Liver (tissue), 10 donors: ENCODE measurements at places on chromosomes 4 and X.

DNA sequence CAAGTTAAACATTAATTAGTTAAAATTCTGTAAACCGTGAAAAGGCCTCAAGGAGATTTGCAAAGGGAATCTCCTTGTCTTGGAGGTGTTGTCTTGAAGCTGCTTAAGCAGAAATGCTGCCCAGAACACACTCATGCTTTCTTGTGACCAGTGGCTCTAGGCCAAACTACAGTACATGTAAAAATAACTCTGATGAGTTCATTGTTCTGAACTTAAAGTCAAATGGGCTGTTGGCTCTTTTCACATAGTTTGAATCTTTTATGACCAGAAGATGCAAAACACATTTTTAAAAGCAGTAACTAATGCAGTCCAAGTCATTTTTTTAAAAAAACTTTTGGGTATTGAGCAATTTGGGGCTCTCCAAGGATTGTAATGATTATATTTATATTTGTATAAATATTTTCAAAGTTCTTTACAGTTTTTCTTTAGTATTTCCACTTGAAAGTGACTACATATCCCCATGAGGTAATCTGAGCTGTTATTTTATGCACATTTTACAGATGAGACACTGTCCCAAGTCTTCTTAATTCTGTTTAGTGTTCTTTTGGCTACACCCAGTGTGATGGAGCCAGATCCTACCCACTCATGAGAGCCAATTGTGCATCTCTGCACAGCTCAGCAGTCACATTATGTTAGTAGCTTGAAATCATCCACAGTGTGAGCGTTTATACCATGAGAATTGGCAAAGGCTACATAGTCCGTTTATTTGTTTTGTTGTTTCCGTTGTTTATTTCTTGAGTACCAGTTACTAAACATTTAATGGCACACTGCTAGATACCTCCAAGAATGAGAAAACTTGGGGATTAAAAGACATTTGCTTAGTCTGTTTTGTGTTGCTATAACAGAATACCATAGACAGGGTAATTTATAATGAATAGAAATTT, 112.8 kb upstream of the ATXN3L start:
- no peak for DNase-seq

GRCh38 chrX:95427389-95427788, 1257.3 kb upstream of the DIAPH2 start:
- no peak for DNase-seq

DNA sequence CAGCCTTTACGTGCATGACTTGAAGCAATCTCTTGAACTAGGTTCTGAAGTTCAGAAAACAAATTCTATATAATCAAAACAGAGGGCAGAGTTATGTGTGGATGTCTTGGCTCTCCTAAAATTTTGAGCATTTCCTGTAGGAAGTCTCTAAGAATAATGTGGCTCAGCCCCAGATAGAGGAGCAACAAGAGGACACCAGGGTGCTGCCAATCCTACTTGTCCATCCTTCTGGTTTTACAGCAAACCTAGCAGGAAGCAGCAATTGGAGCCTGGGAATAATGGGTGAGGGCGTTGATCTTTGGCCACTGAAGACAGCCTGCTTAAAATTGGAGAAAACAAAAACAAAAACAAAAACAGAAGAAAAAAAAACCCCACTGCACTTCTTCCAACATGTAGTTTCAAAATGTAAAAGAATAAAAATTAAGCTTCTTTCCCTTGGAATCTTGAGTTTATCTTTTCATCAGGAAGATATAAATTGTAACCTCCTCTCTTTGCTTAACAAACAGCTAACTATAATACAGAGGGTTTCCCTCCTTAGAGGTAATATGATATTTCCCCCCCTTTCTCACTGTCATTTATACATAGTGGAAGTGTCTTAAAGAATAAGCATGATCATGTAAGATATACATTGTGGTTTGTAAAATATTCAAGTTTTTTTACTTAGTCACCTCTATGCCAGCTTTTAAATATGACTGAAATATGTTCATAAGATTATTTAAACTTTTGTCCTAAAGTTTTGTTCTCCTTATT, 130.6 kb downstream of the FBXO8 start:
- no peak for DNase-seq

DNA sequence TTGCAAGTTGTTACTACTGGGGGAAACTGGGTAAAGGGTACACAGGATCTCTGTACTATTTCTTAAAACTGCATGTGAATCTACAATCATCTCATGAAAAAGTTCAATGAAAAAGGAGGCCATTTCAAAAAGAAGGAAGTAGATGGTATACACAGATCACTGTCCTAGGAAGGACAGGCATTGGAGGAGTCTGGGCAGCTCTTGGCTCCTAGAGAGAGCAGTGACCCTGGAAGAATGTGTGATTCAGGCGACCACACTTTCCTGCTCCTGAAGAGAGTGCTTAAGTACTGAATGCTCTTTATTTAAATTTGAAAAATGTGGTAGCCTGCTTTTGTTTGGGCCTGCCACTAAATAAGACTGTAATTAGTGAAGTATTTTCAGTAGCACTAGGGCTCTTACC, 318.1 kb upstream of the CASK start:
- DNase-seq = no peak

GRCh38 chrX:16700734-16701133, 11.7 kb downstream of the CTPS2 start:
- DNase-seq = no peak

DNA sequence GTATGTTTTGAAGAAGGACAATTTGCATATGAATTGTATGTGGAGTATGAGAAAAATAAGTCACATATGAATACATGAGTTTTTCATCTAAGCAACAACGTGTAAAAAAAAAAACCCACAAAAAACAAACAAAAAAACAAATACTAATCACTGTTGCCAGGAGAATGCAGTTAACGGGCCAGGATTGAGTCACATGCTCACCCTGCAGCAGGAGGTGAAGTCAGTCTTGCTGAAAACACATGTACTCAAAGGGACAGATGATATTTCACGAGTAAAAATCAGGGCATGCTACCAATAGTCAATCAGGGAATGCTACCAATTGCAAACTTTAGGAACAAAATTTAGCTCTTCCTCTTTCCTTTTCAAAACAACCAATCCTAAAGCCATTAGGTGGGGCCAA, 10.4 kb upstream of the DCLK2 start:
- no peak for DNase-seq

DNA sequence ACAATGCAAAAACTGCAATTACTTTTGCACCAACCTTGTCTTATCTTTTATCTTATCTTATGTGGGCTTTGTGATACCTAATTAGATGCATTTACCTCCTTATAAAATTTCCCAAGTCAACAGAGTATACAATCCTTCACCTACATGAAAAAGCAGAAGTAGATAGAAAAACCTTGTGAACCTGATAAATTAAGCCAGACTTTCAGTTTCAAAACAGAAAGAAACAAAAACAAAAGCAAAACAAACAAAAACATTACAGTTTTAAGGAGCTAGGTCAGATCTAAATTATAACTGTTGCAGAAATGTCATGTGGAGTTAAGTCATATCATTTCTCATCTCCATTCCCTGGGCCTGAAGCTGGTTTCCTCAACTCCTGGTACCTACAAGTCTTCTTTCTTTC, 24.9 kb upstream of the CXXC4 start:
- no peak for DNase-seq

DNA sequence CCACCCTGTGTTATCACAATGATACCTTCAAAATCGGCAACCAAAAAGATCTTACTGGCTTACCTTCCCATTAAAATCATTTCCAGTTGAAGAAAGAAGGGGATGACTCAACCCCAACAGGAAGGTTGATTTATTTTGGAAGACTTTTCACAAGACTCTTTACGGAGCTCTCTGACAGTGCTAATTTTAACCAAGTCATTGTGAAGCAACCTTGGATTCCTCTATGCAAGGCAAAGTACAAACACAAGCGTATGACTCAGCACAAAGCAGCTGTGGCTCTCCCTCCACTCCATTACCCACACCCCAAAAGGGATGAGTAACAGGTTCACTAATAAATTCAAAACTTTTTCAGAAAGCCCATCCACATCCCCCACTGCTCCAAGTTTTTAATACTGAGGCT, 213.8 kb upstream of the FGF13 start:
- DNase-seq = no peak

GRCh38 chrX:20350596-20350995, 83.9 kb upstream of the RPS6KA3 start:
- DNase-seq = no peak

DNA sequence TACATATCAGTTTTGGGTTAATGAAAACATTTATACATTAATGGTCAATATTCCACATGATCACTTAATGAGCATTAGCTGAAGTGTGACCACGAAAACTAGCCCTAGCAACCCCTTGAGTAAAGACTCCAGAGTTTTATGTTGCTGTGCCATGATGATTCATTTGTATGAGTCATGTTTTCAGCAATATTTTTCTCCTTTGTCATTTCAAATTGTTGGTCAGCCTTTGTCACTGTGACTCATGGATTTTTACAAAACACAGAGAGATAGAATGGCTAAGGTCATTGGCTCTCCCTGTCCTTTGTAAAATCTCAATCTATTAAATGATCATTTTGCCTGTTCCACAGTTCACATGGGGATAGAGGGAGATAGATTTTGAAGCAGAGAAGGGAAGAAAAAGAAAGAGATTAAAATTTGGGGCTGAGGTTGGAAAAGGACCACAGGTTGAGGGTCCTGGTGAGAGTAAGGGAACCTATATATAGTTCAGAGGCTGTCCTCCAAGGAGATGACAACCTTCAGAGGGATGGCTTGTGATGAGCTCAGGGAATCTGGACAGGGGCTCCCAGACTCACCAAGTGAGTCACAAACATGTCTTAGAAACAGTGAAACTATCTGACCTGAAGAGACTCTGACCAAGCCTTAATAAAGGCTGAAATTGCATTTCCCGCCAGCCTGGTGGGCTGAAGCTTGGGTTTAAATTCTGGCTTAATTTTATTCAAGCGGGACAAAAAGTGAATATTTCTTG, 25.6 kb downstream of the NR0B1 start:
- no peak for DNase-seq

- no peak for DNase-seq
These were observed 1.3 kb downstream of the GABRE start for GRCh38 chrX:151973060-151973661.

DNA sequence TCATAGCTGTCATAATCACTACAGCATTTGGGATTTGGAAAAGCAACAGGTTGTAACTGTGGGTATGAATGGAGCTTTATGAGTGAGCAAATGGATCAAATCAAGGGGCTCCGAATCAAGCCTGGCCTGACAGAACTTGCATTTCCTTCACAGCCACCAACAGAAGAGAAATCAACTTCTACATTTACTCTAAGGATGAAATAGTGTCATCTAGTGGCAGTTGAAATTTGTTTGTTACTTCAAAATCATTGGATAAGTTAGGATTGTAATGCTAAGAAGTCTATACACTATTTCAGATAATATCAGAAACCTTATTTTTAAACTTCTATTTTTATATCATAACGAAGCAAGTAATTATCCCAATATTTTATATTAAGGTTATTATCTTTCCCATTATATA, 10.7 kb upstream of the WDR17 start:
- DNase-seq = no peak

DNA sequence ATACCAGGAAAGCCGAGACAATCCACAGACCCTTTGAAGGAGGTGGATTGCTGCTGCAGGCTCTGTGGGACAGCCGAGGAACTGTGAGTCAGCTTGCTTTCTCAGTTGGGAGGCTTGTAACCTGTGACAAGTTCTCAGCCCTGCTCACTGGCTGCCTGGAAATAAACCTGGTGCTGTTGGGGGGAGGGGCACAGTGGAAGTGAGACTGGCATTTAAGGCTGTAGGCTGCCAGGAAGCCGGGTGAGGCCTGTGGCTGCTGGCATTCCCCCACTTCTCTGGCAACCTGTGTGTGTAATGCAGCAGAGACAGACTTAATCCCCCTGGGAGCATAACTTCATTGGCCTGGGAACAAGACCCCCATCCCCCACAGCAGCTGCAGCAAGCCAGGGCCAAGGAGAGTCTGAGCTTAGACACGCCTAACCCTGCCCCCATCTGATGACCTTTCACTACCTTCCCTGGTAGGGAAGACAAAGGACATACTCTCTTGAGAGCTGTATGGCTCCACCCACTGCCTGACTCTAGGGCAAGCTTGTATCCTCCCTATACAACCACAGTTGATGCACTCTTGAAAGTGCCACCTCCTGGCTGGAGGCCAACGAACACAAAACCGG, 64.1 kb downstream of the ALPK1 start:
- DNase-seq = no peak

GRCh38 chr4:31549256-31549655, 829.1 kb downstream of the PCDH7 start:
- no peak for DNase-seq

GRCh38 chr4:184811526-184812198, 14.1 kb downstream of the ACSL1 start:
- DNase-seq = no peak

GRCh38 chr4:121070696-121071639, 1.4 kb downstream of the NDNF start:
- DNase-seq = no peak

GRCh38 chr4:68176500-68176899, 46.8 kb upstream of the TMPRSS11F start:
- DNase-seq = no peak

- no peak for DNase-seq
These were observed 179.2 kb upstream of the PCDH18 start for GRCh38 chr4:137711502-137711901.

DNA sequence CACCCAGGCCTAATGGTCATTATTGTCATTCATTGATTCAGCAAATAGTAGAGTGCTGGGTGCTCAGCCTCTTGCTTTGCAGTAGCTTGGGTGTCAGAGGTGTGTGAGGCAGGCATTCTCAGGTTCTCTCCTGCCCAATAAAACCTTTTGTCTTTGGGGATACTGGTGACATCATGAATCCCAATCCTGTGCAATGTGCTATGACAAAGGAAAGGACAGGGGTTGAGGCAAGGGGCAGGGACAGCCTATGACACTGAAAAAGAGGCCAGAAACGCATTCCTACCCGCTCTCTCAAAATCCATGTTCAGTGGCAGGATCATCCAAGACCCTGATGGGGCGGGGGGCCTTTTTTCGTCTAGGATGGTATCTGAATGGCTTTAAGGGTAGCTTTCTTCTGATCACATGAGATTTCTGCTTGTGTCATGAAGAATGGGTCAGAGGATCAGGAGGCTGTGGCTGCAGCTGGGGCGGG, 1.5 kb upstream of the FAM193A start:
- DNase-seq = no peak

DNA sequence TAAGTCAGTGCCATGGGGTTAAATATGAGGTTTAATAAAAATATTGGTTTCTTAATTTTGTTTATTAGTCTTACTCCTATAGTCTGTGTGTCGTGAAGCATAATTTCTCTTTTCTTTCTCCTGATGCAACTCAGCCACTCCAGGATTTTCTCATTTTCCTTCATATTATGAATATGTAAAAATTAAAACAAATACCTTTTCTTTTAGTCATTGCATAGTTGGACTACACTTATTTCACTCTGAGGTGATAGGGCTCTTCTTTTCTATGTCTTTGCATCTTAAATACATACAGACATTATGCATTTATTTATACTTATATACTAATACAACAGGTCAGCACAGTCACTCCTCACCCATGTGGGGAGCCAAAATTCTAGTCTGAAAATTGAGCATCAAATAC, 19.1 kb downstream of the GALNT7 start:
- no peak for DNase-seq

- no peak for DNase-seq
These were observed 17.6 kb downstream of the ARMCX2 start for GRCh38 chrX:101642093-101642492.
